T-cell (primary cell): ENCODE measurements at places on chromosomes 1 and 21. TPM values are rescaled to one million over a fixed set of nuclear protein-coding genes. Genes with fewer than 3 reads are reported as not detected.

MLLT11 gene
- total RNA-seq, result 4.9 TPM

GRCh38 chr1:30757352-30758120, at the start of gene LAPTM5:
Gene LAPTM5 (minus strand): TSS chr1:30757774. CDS start chr1:30757745, 29 bp downstream.
- peak; percentile 72 for DNase-seq

- no peak for DNase-seq
Observed at GRCh38 chr21:28332796-28333195, 659.9 kb downstream of the LTN1 start.

- DNase-seq, result no peak
Observed at GRCh38 chr1:2955652-2956051, 65.6 kb upstream of the ACTRT2 start.

DNA sequence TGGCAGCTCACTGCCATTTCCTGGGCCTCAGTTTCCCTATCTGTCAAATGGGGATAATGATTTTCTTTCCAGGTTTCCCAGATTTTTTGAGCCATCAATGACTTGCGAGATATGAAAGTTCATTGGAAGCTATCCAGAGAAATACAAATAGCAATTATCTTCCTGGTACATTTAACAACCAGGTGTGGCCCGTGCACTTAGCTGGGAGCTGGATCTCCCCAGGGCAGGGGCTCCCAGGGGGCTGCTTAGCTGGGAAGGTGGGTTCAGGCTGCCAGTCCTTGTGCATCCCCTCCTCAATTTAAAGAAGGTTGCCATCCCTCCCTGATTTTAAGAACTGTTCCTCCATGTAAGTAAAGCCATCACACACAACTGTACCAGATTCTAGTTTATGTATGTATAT, 3.6 kb upstream of the TMEM54 start:
- DNase-seq, result no peak

DNA sequence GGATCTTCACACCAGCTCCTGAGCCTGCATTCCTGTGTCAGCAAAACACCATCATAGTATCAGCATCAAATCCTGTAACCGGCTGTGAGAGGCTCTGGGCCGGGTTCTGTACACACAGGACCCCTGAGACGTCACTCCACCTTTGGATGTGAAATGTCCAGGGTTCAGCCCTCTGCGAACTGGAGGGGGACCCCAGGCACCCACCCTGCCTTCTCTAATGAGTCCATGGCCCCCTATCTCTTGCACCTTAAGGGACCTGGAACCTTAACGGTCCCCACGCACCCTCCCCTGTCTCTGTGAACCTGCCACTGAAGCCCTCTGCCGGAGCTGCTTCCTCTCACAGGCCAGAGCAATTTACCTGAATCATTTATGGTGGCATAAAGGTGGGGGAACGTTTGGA, 257.8 kb downstream of the NPHP4 start:
- DNase-seq, result no peak
